ENCODE measurements at places on chromosomes 2 and 18.

DNA sequence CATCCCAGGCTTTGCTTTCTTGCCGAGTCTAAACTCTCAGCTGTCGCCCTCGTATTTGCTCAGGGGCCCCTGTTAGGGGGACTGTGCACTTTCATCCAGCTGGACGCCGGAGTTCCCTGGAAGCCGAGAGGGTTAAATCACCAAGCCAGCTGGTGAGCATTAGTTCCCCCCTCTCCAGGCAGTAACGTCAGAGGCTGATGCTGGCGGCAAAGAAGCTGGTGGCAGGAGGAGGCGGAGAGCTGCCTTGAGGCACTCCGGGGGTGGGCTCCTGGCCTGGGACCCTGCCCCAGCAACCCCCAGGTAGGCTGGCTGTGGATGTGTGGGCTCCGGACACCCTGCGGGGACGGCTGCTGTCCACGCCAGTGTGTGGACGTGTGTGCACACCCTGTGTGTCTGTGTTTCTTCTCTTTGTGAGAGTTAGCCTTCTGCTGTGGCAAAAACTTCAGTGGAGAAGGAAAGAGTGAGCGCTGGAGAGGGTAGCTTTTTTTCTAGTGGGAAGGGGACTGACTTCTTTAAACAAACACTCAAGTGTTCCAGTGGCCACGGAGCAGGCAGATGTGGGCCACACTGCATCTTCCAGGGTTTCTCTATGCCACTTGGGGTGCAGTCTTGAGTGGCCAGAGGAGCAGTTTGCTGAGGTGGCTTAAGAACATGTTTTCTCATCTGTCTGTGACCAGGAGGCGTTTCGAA, 84.7 kb downstream of the GLI2 start:
- DNase-seq, result peak; percentile 13

- no peak for DNase-seq
These were observed 91.5 kb downstream of the MALT1 start for GRCh38 chr18:58762781-58763171.

- peak; percentile 26 for DNase-seq
These were observed 72.4 kb downstream of the ID2 start for GRCh38 chr2:8754106-8754776.

DNA sequence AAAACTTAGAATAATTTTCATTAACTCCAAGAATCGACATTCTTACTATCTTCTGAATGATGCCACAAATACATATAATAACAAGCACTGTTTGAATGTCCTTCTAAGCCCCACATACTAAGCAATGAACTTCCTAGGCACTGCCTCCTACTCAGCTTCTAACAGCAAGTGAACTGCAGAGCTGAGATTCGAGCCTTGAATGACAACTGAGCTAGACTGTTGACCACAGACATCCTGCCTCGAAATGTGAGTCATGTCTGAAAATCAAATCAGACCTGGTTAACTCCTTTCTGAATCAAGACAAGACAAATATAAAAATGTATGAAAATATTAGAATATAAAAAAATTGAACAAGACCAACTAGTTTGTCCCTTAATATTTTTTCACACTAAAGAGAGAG, 108.1 kb downstream of the MYT1L start:
- peak; percentile 75 for DNase-seq

DNA sequence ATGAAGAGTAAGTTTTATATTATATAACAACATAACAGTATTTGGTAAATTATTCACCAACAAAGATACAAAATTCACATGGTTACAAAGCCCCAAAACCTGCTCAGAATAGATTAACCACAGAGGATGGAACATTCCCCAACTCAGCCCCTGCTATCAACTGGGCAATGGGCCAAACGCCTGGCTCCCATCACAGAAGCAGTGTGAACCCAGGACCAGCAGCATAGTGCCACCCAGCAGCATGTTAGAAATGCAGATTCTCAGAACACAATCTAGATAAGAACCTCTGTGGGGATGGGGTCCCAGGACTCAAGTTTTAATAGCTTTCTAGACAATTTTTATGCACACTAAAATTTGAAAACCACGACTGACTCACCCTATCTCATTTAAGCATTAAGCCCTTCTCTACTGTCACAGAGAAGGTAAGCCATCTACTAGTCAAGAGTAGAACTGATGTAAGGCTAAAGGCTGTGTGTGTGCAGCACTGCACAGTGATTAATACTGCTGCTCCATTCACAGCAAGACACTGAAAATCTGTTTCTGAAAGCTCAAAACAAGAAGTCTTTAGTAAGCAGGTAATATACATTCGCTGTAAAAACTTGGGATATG, 15.2 kb downstream of the AFG3L2 start:
- no peak for DNase-seq

DNA sequence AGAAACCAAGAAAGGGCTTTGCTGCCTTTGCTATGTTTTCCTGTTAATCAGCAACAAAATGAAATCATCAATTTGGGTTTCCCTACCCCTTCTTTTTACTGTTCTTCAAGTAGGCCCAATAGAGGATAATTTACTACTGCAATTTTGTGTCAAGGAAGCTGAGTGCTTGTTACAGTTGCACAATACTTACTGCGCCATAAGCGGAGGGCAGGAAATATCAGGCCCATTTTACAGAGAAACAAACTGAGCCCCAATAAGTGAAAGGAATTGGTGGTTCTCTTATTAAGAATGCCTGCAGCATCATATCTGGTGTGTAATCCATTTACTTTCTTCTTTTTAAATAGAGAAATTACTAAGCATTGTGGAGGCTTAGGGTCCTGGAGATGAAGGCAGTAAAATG, 9.3 kb upstream of the LBH start:
- DNase-seq, result no peak

GRCh38 chr2:237877576-237878307, 18.3 kb downstream of the RAMP1 start:
- no peak for DNase-seq

DNA sequence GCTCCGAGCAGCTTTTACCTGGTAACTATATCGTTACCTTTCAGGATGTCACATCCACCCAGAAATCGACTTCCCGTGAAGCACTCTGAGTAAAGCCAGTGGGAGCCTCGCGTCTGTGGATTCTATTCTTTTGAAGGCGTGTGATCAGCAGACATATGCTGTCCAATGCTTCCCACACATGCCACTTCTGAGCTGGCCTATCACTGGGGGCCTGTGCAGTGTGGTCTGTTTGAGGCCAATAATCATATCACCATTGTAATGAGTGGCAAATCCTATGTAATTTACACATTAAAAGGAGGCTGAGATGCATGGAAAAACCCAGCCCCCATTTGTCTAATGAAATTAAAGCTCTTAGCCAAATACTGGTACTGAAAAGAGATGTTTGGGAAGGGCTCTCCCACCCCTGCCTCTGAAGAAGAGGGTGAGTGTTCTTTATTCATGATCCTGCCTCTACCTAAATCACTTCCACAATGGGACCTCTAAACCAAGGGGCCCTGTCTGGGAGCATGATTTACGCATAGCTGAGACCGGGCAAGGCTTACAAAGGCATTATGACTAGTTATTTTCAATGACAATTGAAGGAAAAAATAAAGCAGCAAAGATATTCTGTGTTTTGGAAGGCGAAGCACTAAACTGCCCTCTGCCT, 686.8 kb downstream of the ZEB2 start:
- DNase-seq, result no peak

GRCh38 chr2:39020383-39020782, 100.5 kb downstream of the SOS1 start:
- peak; percentile 24 for DNase-seq

- DNase-seq, result no peak
These were observed 31.4 kb upstream of the IL18RAP start for GRCh38 chr2:102391565-102391964.

GRCh38 chr2:167756446-167756845, 490.9 kb downstream of the STK39 start:
- DNase-seq, result no peak

DNA sequence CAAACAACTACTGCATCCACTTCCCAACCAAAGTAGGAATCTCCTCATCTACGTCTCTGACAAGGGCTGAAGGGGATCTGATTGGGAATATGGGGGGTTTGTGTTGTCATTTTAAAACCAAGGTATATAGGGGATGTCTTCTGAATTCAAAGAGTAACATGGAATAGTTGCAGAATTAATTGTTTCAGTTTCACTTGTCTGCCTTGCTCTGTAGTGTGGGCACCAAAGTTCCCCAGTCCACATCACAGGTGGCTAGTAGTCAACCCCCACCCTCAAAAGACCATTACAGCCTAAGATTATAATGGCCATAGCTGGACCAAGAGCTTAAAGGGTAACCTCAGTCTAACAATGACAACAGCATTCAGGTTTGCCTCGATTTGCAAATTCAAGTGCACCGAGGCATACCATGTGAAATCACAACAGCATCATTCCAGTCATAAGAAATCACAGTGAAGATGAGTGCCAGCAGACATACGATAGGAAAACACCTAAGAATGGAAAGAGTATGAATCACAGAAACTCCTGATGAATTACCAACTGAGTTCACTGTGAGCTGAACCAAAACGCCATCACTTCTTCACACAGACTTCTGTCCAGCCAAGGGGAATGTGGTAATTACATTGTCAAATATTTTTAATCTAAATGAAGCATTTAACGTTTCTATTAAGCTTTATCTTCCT, 52.4 kb downstream of the MYO5B start:
- no peak for DNase-seq

DNA sequence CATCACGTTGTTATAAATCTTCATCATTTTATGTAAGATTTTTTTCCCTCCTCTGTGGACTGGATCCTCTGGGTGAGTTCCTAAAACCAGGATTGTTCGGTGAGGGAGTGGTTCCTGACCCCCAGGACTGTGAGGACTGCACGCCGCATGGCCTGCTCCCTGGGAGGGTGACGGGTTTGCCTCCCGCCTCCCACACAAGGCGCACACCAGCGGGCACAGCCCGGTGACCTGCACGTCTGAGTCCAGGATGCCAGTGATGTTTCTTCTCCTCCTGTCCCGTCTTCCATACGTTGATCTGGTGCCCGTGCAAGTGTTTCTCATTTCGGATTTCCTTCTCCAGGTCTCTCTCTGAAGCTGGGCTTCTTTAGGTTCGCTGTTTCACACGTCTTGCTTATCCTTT, 27.1 kb downstream of the CTDP1 start:
- no peak for DNase-seq

DNA sequence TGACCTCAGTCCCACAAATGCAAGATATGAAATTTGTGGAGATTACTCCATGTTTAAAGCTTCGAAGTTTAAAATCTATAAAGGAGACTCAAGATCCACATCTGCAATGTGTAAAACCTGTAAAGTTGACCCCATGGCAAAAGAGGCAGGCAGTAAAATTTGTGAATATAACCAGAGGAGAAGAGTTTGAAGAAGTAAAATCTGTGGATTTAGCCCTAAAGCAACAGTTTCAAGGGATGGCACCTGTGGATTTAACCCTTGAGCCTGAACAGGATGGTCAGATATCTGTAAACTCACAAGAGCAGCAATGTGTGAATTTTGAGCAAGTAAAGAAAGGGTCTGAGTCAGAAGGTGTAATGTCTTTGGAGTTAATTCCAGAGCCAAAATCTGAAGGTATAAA, 11.2 kb upstream of the ZNF512 start:
- no peak for DNase-seq

- DNase-seq, result no peak
These were observed 177.7 kb downstream of the MYCN start for GRCh38 chr2:16117791-16118610.

GRCh38 chr2:65549631-65550030, 117.2 kb upstream of the SPRED2 start:
- no peak for DNase-seq

- DNase-seq, result no peak
These were observed 55.1 kb upstream of the ZBTB14 start for GRCh38 chr18:5350636-5351035.

DNA sequence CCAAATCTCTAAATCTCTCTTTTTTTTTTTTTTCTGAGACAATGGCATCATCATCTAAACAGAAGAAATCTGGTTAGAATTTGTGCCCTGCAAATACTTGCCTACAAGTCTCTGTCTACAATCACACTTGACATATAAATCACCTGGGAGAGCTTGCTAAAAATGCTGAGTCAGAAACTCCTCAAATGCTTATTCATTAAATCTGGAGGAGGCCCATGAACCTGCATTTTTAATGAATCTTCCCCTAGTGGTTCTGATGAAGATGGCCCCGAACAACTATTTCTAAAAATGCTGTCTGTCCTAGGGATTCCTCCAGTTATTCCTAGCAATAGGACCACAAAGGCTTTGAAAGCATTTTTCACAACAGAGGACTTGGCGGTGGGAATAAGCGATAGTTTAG, 1.6 kb upstream of the CSRNP3 start:
- DNase-seq, result no peak

DNA sequence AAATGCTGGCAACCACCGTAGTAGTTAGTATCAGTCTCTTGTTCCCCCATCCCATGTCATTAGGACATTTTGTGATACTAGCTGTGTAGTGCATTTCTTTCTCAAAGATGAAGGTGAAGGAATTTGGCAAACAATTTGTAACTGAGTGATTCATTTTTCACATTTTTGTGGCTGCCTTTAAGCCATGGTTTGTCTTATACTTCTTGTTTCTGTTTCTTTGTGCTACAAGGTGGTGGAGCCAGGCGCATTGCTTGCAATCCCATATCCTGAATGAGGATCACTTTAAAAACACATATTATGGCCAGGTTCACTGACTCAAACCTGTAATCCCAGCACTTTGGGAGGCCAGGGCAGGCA, 40.6 kb downstream of the GPD2 start:
- DNase-seq, result peak; percentile 22

DNA sequence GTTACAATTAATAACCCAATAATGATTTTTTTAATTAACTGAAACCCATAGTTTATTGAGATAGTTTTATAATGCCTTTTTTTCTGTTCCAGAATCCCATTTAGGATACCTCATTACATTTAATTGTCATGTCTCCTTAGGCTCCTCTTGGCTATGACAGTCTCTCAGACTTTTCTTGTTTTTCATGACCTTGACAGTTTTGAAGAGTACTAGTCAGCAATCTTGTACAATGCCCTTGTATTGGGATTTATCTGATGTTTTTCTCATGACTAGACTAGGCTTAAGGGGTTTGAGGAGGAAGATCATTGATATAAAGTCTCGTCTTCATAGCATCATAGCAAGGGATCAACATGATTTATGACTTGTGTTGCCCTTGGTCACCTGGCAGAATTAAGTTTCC, 72.4 kb downstream of the PPP1R1C start:
- no peak for DNase-seq

DNA sequence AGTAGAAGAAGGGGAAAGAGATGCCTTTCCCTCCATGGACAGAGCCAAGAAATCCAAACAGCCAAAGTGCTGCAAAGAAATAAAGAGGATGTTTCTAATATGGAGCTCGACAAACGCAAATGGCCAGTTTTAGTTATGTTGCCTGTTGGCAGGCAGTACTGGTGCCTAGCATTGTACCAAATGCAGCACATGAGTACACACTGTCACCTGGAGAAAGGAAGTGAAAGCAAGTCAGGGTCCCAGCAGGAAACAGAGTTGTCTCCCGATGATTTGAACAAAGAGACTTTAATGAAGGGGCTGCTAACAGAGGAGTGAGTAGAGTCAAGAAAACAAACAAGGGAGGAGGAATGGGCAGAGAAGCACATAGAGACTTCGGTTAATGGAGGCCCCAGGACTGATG, 623.0 kb downstream of the BCL11A start:
- no peak for DNase-seq

- no peak for DNase-seq
These were observed 72.2 kb downstream of the PLB1 start for GRCh38 chr2:28568036-28568435.

- DNase-seq, result no peak
These were observed 422.2 kb upstream of the FSIP2 start for GRCh38 chr2:185316383-185316782.

GRCh38 chr18:76491776-76492668, 3.0 kb downstream of the ZNF516 start:
- DNase-seq, result peak; percentile 48

GRCh38 chr2:211157211-211157610, 600.8 kb downstream of the CPS1 start:
- DNase-seq, result no peak
